ENCODE measurements at places on chromosomes 16 and 17.
A peak's percentile ranks its signal among the peaks of the same experiment; 100 is the strongest.

DNA sequence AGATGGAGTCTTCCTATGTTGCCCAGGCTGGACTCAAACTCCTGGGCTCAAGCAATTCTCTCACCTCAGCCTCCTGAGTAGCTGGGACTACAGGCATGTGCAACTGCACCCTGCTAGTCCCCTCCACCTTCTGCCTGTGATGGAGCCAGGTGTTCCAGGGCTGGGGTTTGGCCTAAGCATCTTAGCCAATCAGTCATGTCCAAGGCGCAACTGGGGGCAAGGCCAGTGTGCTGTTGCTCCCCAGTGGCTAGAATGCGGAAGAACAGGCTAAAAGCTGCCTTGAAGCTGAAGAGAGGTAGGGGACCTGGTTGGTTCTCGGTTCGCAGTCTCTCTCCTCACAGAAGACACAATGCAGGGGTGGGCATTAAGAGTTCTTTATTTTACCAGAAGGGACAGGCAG lies 18.6 kb downstream of the FLOT2 start:
- DNase-seq, result peak; percentile 86

- no peak for DNase-seq
Measured at GRCh38 chr17:10439816-10440215, 18.1 kb upstream of the MYH8 start.

GRCh38 chr16:62137996-62138395 lies 101.8 kb upstream of the CDH8 start:
- no peak for DNase-seq

- no peak for DNase-seq
Measured at GRCh38 chr17:2487306-2487705, 24.4 kb downstream of the METTL16 start.

- DNase-seq, result no peak
Measured at GRCh38 chr17:64240741-64241347, 22.2 kb downstream of the TEX2 start.

GRCh38 chr16:67068212-67068753 lies 39.3 kb downstream of the CBFB start:
- no peak for DNase-seq

Measured in NCI-H524 (cell line).